Myocyte (in vitro differentiated cells): ENCODE measurements at places on chromosomes 4 and X. TPM values are rescaled to one million over a fixed set of nuclear protein-coding genes. Genes with fewer than 3 reads are reported as not detected.

DNA sequence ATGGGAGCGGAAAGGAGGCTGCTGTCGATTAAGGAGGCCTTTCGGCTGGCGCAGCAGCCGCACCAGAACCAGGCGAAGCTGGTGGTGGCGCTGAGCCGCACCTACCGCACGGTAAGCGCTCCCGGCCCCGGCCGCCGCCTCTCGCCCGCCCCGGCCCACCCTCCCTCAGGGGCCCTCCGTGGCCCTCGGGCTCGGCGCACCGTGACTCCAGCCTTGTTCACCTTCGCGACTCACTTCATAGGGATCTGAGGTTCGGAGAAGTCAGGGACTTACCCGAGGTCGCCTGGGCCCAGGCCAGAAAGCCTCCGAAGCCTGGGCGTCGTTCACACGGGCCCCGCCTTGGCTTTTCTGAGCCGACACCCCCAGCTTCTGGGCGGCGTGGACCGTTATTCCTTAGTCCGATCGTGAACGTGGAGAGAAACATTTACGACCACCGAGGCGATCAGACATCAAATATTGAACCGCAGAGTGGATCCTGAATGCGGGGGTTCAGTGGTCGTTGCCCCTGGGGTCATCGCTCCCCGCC is 362 bp downstream of the NCAPG start:
- DNase-seq: peak; percentile 43

DNA sequence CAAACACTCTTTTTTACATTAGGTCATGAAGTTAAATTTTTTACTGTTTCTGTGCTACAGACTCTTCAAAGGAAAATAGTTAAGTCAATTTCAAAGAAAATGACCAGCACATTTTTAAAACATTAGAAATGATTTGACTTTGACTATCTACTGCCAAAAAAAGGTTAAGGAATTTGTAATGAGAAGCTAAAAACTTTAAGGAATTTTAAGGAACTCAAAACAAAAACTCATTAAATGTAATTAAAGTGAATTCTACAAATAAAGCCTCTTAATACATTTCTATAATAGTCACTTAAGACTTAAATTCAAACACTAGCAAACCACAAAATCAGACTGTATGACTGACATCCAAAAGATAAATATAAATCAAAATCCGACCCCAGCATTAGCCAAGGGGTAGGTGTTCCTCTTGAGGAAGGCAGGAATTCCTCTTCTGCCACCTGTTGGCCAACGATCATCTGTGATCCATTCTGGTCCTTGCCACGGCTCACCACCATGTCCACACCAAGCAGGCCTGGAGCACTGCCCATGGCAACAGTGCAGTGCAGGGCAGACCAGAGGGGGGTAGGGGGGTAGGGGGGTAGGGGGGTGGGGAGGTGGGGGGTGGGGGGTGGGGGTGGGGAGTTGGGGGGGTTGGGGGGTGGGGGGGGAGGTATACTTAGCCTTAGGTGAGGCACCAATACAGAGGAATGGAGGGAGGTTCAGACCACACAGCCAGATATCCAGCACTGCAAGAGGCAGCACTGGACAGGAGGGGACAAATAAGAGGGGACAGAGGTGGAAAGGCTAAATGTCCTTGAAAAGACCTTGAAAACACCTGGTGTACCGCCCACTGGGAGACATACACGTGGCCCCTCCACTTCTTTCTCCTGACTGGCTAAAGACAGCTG is 287.4 kb downstream of the CHIC1 start:
- DNase-seq: peak; percentile 30

DNA sequence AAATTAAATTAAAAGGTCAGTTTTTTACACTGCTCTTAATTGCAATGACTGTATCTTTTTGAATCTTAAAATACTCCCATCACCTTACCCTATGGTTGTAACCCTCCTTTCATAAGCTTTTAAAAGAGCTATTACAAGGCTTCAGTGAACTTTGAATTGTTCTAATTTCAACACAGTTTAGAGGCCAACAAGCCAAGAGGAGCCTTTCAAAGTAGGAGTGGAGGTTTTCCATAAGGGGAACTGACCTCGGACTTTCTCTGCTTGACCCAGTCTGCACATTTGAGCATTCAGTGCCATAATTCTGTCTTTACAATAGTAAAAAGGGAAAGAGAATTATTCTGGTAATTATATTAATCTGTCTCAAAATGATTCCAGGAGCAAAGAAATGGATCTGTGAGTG is 98.9 kb downstream of the PARM1 start:
- DNase-seq: no peak

DNA sequence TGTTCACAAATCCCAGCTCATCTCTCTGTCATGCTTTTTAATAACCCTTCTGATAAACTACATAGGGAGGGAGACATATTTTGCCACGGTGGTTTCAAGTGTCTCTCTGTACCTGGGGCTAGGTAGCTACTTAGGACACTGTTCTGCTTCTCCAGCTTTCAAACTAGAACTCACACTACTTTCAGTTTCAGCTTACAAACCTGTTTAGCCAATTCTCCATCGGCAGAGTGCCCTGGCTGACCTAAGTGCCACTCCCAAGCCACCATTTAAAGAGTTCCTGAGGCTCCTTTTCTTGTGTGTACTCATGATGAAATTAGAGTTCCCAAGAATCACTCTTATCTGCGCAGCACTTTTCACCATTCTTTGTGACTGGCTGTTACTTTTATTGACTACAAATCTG is 899.2 kb downstream of the FAT4 start:
- DNase-seq: no peak

GRCh38 chrX:132664273-132664672 is 175.4 kb upstream of the MBNL3 start:
- no peak for DNase-seq

GRCh38 chr4:119113033-119113655 is 22.5 kb upstream of the MYOZ2 start:
- peak; percentile 56 for DNase-seq

DNA sequence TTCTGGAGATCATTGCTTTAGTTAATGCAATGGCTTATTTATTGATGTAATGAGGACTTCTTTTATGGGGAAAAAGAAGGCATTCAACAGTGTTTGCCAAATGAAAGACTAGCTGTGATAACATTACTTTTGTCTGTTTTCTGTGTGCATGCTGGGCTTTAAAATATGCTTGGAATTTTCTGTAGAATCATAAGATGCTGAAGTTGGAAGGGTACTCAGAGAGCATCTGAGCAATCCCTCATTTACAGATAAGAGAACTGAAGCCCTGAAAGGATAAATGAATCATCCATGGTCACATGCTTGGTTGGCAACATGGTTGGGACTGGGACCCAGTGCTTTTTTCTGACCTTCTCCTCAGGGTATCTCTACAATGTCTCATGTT is 31.4 kb upstream of the PITX2 start:
- DNase-seq: no peak

DNA sequence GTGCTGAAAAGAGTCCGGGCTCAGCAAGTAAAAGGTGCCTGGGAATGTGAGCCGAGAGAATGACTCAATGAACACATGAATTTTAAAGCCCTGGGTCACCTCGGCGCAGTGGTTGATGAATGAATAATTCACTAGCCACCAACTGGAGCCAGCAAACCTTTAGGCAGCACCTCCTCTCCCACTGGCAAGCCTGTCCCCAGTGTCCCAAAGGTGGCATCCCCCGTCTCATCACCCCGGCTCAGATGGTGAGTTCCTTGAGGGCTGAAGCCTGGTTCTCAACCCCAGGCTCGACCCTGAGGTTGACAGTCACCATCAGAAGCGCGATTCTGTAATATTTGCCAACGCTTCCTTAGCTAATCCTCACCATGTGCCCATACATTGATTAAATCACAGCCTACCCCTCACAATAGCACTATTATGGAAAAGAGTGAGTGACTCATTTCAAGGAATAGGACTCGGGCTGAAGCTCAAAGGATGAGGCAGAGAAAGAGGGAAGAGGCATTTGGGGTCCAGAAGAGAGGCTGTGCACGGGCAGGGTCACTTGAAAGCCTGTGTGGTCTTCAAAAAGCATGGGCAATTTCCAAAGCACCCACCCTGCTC is 2.7 kb upstream of the CCNQ start:
- no peak for DNase-seq

GRCh38 chr4:15232366-15233263 is 195.2 kb upstream of the C1QTNF7 start:
- DNase-seq: no peak

DNA sequence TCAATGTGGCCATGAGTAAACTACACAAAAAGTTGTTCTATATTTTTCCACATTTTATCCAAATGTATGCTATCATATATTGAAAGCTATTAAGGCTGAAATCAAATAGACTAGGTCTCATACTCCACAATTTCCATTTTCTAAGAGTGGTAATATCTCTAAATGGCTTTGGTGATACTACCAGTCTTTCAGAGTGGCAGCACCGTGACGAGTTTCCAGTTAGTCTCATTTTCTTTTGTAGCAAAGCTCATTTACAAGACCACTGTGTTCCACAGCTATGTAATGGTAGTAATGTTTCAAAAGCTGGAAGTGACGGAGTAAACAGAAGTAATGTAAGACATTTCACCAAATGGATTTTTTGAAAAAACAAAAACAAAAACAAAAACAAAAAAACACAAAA is 228.2 kb downstream of the PPP3CA start:
- no peak for DNase-seq

DNA sequence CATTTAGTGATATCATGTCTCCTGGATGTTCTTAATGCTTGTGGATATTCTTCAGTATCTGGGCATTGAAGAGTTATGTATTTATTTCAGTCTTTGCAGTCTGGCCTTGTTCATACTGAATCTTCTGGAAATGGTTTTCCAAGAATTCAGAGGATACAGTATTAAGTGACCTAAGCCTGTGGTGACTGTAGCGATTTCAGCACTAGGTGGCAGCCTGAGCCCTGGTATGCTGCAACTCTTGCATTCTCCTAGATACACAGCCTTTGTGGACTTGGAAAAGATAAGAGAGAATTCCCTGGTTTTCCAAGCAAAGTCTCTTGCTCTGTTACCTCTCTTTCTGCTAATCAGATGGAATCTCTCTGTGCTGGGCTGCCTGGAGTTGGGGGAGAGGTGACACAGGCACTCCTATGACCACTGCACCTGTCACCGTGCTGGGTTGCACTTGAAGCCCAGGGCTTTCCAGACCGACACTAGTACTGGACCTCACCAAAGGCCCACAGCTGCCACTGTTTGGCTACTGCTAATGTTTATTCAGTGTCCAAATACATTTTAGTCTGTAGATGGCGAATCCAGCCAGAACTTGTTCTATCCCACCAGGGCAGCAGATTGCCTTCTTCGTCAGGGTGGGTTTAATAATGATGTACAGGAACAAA is 19.3 kb upstream of the SPIN2A start:
- DNase-seq: peak; percentile 55

Gene RAP1GDS1
- total RNA-seq: 74.3 and 80.9 TPM in 2 replicates

Gene CLTRN
- total RNA-seq: not detected in 2 replicates

Gene LGI2
- total RNA-seq: not detected in 2 replicates

Gene EPHA5
- total RNA-seq: 3.6 and 6.8 TPM in 2 replicates

Gene ALG13
- 15.7 and 24.2 TPM in 2 replicates for total RNA-seq

Gene NUP62CL
- total RNA-seq: 0.13 TPM in 1 of 2 replicates, not detected in the other
